ENCODE measurements at places on chromosomes 1 and 21. TPM values are rescaled to one million over a fixed set of nuclear protein-coding genes. Genes with fewer than 3 reads are reported as not detected.

DNA sequence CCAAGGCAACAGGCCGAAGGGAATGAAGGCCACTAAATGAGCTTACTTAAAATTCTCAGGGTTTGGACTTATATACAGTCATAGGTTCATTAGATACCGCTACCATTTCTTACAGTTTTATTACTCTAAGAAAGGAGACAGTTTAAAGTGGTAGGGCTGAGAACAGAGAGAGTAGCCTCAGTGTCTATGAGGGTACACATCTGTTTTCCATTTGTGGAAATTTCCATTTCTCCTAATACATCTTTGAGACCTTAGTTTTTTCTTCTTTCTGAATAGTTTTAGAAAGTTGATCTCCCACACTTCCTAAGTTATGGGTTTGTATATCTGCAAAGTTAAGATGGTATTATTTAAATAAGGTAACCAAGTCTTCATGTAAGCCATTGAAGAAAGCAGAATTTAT, 1279.1 kb downstream of the NCAM2 start:
- no peak overlapping the region for H3K27ac ChIP-seq
- no peaks in the 10 kb centered on the region for H3K27me3 ChIP-seq
- DNase-seq = no peak
- no peaks in the 10 kb centered on the region for H3K36me3 ChIP-seq

DNA sequence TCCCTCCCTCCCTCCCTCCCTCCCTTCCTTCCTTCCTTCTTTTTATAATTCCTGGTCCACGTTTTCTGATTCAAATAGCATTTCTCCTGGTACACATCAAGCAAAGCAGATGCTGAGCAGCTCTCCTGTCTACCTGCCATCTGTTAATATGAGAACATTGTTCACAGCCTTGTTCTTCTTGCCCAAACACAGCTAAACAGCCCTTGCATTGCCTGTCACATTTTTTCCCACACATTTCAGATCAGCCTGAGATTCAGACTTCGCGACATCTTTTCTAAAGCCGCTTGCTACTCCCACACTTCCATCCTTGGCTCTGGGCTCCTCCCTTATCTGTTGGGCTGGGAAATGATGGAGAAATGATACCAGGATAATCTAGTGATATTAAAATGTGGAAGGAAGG, 200.5 kb downstream of the PCP4 start:
- no peak overlapping the region for H3K27ac ChIP-seq
- H3K4me1 ChIP-seq = no peaks in the 10 kb centered on the region
- H3K4me3 ChIP-seq = no peak overlapping the region
- H3K36me3 ChIP-seq = no peaks in the 10 kb centered on the region
- no peaks in the 10 kb centered on the region for H3K27me3 ChIP-seq
- no peak for DNase-seq

DNA sequence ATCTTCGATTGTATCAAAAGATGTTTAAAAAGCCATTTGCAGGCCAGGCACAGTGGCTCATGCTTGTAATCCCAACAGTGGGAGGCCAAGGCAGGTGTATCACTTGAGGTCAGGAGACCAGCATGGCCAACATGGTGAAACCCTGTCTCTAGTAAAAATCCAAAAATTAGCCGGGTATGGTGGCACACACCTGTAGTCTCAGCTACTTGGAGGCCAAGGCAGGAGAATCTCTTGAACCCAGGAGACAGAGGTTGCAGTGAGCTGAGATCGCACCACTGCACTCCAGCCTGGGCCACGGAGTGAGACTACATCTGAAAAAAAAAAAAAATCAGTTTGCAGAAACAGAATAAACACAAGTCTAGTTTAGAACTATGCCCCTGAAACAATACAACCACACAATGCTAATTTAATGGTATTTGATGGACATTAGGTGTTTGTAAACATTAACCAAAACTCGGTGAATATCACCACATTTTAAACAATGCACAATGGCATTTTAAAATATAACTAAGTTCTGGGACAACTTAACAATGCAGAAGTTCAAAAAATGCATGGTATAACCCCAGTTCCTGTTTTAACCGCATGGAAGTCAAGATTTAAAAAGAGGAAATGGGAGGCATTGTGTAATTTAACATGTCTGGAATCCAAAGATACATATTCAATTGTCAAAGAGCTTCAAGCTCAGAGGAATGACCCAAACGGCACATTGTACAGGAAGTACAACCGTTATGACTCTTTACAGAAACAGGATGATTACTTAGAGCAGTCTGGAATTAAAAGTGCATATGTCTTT, 7.1 kb upstream of the PTTG1IP start:
- peak; percentile 72 for DNase-seq
- no peaks in the 10 kb centered on the region for H3K4me1 ChIP-seq
- H3K4me3 ChIP-seq = no peak overlapping the region
- H3K27me3 ChIP-seq = peaks cover 2% of the 10 kb centered on the region

The MATN1 gene
- total RNA-seq = not detected

DNA sequence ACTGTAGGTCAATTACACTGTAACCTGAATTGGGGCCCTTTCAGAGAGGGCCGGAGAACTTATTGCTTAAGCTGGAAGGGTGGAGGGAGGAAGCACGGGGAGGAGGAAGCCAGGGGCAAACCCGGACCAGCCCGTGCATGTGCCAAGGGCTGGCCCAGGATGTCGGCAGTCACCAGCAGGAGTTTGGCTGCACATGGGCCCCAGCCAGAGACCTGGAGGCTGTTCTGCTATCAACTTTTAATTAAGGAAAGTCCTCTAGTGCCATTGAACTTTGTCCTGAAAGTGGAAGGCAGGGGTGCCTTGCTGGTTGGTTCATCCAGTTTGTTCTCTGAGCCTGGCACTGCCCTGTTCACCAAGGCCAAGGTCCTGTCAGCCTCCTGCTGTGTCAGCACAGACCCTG, 200.8 kb upstream of the VAMP3 start:
- no peak overlapping the region for H3K4me3 ChIP-seq
- H3K27me3 ChIP-seq = no peaks in the 10 kb centered on the region
- no peak overlapping the region for H3K27ac ChIP-seq
- H3K4me1 ChIP-seq = no peaks in the 10 kb centered on the region
- no peak for DNase-seq
- H3K36me3 ChIP-seq = no peaks in the 10 kb centered on the region
